IMR-90 (cell line): ENCODE measurements at places on chromosomes 7 and 10.

DNA sequence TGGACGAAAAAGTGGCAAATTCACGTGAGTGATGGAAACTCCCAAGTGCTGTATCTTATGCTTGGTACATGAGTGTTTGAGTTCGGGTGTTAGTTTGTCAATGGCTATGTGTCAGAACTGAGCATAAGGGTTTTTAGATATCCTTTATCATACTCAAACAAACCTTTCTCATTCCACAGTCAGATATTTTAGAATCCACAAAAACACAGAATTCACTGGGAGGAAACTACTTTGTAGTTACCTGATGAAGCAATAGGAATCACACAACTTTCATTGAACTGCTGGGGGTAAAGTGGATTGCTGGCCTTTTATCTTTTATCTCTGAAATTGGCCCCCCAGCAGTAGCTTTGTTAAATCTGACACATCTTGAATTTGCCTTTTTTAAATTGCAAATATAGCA is 64.0 kb downstream of the DKK1 start:
- DNase-seq = no peak

DNA sequence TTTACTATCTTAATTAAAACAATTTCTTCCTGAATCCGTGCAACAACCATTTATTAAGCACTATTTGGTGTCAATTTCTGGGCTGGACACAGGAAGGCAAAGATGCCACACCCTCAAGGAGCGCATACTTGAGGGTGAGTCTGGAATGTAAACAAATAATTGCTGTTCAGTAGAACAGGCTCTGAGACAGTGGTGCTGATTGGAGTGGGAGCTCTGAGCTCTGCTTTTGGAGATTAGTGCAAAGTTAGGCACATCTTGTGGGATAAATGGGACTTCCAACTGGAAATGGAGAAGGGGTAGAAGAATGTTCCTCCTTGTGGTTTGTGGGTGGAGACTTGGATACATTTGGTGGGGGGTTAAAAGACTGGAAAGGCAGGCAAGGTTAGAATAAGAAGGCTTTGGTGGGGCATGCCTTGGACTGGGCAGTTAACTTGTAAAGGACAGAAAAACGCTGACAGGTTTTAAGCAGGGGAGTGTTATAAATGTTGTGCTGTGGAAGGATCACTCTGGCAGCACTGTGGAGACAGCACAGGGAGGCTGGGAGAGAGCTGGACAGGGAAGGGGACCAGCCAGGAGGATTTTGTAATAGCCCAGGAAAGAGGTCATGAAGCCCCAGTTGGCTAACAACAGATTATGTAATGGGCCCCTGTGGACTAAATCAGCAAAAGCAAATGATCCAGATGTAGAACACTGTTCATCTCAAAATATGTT is 80.7 kb downstream of the ZNF365 start:
- DNase-seq = peak; percentile 56

DNA sequence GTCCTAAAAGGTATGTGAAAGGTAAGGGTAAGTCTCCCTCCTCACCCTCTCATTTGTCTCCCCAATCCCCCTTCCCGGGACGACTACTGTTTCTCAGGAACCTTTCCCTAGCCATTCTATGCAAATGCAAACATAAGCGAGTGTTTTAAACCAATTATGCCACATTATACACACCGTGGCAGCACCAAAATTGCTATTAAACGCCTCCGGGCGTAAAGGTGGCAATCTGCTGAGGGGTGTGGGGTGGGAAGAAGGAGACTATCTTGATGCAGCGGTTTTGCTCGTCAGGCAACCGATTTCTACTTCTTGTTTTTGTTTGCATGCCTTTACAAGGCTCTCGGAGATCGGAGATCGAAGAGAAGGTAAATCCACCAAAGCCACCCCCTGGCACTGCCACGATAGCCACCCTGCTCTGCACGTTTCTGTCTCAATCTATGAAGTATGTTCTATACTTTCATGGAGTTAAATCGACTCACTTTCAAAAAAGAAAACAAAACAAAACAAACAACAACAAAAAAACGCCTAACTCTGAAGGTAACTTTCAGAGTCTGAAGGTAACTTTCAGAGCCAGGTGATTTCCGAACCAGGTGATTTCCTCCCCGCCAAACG is 46.0 kb upstream of the CDK1 start:
- DNase-seq = no peak

GRCh38 chr10:71468363-71469094 is 71.8 kb downstream of the CDH23 start:
- DNase-seq = no peak

DNA sequence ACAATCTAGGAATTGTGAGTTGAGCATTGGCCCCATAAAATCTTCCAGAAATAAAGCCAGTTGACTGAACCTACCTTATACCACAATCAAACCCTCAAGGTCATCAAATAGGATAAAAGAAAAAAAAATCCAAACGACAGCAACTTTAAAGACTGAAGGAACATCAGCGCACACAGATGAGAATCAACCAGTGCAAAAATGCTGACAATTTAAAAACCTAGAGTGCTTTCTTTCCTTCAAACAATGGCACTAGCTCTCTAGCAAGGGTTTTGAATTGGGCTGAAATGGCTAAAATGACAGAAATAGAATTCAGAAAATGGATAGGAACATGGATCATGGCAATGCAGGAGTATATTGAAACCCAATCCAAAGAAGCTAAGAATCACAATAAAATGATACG is 16.1 kb upstream of the POT1 start:
- no peak for DNase-seq

GRCh38 chr7:30323006-30323355 is 38.6 kb downstream of the ZNRF2 start:
- DNase-seq = no peak
